ENCODE measurements at places on chromosomes 1 and 21.

DNA sequence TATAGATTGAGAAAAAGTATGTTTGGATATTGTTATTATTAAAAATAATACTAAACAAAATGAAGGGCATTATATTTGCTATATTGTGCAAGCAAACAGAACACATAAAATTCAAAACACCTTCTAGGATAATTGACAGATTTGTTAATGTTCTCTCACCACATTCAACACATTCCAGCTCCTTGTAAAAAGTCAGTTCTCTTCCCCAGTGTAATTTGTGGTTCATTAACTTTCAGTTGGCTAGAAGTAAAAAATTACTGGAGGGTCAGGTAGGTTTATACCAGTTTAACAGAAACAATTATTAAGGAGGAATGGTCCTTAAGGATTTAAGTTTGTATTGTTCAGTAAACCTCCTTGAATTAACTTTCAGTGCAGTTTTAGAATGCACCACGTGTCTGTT, 1235.3 kb upstream of the ADGRL2 start:
- DNase-seq: no peak

DNA sequence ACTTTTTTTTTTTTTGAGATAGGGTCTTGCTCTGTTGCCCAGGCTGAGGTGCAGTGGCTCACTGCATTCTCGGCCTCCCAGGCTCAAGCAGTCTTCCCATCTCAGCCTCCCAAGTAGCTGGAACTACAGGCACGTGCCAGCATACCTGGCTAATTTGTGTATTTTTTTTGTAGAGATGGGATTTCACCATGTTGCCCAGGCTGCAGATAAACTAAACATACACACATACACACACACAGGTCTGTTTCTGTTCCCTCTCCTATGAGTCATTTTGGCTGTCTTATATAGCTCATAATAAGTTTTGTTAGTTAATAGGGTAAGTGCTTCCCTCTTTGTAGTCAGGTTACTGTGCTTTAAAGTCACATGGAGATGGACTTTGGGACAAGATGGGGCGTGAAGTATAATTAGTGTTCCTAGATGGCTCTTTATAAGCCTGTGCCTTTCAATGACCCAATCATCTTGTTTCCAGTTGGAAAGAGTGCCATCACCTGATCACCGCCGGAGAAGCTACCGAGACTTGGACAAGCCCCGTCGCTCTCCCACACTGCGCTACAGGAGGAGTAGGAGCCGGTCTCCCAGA, 9.1 kb downstream of the PRPF38A start:
- DNase-seq: no peak

GRCh38 chr1:25063591-25064416, 133.7 kb upstream of the RUNX3 start:
- no peak for DNase-seq

DNA sequence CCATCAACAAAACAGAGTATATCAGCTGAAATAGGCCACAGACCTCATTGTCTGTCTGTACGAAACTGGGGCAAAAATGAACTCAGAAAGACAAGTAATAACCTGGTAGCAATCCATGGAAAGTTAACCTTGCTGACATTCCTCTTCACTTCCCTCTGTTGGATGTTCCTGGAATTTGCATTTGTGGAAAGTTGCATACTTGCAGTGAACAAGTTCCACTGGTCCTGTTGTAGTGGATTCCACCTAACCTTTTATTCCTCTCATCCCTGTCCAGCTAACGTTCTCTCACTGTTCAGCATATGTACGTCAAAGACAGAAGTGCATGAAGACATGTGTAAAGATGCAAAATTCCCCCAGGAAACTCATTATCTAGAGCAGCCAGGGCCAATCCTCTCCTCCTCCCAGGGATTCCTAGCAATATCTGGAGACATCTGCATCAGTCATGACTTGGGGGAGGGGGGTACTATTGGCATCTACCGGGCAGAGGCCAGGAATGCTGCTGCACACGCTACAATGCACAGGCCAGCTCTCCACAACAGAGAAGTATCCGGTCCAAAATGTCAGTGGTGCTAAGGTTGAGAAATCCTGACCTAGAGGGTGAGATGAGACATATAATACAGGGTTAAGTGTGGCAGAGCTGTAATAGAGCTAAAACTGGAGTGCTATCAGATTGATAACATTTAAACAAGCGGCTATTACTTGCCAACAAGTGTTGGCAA, 8.2 kb downstream of the LPAR3 start:
- no peak for DNase-seq

- DNase-seq: no peak
Measured at GRCh38 chr1:33320619-33321165, at the start of gene A3GALT2. Gene A3GALT2 (minus strand): TSS chr1:33321098. CDS start chr1:33321098, 0 bp downstream.

DNA sequence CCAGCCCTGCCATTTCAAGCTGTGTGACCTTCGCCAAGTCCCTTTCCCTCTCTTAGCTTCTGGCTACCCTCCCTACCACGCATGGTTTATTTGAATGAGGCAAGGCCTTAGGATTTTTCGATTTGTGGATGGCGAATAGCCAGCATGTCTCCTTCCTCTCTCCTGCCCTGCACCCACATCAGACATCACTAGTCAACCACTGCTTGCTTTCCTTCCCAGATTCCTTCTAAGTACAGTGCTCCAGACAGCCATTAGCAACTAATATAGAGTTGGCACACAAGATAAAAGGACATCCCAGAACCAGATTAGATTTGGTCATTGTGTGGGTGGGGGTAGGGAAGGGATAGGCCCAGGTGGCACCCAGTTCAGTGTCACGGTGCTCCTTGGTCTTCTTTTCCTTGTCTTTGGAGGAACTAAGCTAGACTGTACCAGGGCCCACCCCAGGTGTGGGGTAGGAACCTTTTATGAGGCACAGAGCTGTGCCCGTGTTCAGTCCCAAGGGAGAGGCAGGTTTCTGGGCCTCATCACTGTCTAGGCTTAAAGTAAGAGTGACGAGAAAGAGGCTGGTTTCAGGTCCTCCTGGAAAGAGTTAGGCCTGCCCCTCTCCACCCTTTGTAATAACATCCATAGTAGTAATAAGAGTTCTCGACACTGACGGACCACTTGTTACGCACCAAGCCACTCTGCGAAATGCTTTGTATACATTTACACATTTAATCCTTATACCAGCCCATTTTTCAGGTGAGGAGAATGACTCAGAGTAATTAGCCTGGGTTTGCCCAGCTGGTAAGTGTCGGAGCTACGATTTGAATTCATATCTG, 8.6 kb downstream of the ALPL start:
- no peak for DNase-seq

GRCh38 chr1:44895919-44896734, 53.1 kb upstream of the PTCH2 start:
- no peak for DNase-seq

GRCh38 chr1:7407544-7407895, 363.6 kb upstream of the VAMP3 start:
- DNase-seq: no peak

- DNase-seq: peak; percentile 86
Measured at GRCh38 chr1:25952841-25953401, 44.9 kb downstream of the PAFAH2 start.

GRCh38 chr1:220182111-220182510, 88.2 kb downstream of the IARS2 start:
- DNase-seq: no peak

DNA sequence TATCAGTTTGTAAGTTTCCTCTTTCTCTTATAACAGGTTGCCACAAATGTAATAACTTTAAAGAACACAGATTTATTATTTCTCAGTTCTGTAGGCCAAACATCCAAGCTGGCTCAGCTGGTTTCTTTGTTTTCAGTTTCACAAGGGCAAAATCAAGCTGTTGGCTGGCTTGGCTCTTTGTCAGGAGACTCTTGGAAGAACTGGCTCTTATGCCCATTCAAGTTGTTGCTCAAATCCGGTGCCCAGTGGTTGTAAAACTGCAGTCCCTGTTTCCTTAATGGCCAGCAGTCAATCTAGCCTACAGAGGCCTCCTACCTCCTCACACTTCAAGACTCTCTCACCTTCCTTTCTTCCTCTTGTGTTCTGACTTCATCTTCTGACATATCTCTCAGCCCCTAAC, 1171.0 kb downstream of the MRPL39 start:
- no peak for DNase-seq

- DNase-seq: no peak
Measured at GRCh38 chr1:17789926-17790325, 34.8 kb downstream of the ACTL8 start.

DNA sequence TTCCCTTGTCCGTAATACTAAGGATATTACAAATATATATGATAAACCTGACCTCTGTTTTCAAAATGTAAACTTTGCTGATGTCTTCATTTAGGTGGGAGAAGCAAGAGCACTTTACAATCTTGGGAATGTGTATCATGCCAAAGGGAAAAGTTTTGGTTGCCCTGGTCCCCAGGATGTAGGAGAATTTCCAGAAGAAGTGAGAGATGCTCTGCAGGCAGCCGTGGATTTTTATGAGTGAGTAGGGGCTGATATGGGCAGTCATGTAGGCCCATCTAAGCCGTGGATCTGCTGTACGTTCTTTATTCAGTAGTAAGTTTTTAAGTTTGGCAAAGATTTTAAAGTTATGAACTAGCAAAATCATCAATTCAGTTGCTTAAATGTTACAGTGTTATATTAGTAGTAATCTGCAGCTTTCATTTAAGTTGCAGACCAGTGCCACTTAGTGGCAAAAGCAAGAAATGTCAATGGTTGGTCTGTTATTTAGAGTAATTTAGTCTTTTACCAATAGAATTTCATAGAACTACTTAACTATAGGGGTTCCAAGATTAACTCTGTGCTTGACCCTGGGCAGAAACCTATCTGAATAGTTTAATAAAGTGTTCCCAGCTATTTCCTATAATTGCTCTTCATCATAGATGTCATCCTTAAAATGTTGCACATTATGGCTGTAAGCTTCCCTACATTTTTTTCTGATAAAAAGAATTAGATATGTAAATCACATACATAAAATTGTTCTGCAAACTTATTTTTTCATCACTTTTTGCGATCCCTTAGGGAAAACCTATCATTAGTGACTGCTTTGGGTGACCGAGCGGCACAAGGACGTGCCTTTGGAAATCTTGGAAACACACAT, 21.3 kb downstream of the GPSM2 start:
- peak; percentile 76 for DNase-seq

DNA sequence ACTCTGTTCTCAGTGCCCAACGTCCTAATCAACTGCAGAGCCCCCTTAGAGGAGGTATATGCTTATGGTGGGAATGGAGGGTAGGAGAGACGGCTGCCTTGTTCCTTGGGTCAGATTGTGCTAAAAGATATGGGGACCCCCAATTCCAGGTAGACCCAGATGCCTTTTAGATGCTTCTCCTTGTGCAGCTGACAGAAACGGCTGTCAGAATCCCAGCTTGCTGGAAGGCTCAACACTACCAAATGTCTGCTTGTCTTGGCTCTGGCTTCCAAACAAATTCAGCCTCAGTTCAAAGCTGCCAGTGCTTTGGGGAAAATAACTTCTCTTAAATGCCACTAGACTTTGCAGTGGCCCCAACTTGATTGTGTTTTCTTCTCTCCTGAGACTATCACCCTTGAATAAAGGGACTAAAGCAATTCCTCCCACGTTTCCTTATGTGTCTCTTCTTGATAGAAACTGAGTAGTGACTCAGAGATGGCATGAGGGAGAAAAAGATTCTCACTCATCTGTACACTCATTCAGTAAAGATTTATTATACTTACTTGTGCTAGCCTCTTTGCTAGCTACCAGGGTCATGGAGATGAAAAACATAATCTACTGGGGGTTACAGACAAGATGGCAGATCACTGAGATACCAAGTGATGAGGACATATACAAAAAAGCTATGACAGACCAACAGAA, 3.4 kb upstream of the RNF19B start:
- DNase-seq: no peak

GRCh38 chr1:183876309-183876708, 71.4 kb downstream of the RGL1 start:
- no peak for DNase-seq

- DNase-seq: no peak
Measured at GRCh38 chr21:34707876-34708325, 39.1 kb downstream of the CLIC6 start.

DNA sequence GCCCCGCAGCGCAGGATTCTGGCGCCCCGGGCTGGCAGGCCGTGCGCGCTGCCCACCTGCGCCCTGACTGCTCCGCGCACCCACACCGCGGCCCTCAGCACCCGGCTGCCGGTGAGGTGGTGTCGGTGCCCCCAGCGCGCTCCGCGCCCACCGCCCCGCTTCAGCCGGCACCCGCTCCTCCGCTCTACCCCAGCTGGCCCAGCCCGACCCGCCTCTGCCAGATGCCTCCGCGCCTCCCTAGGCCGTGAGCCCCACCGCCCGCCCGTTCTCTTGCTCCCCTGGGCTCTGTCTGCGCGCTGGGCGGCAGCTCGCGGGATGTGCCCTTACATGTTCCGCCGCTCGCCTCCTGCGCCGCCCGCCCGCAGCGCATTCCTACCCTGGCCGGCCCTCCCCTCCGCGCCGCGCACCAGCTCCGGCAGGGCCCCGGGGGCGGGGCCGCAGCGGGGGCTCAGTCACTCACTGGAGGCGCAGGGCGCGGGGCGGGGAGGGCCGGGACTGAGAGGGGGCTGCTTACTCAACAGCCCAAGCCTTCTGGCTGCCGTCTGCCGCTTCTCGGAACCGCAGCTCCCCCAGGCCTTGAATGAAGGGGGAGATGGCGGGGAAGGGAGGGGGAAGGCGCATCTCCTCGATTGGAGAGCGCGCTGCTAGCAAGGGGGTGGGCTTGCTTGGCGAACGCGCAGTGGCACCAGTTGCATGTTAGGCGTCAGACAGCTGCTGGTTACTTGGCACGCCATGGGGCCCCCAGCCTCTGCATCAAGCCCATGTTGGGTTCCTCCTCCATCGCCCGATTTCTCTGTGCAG, at the start of gene PHLDA3:
PHLDA3 (minus strand) TSS at position 345 of the 801 bp plus-strand sequence. CDS start 402 bp downstream, outside the sequence.
- DNase-seq: peak; percentile 71

GRCh38 chr1:9798236-9799130, 25.3 kb downstream of the CLSTN1 start:
- no peak for DNase-seq

- no peak for DNase-seq
Measured at GRCh38 chr1:157703981-157704380, 3.4 kb upstream of the FCRL3 start.

DNA sequence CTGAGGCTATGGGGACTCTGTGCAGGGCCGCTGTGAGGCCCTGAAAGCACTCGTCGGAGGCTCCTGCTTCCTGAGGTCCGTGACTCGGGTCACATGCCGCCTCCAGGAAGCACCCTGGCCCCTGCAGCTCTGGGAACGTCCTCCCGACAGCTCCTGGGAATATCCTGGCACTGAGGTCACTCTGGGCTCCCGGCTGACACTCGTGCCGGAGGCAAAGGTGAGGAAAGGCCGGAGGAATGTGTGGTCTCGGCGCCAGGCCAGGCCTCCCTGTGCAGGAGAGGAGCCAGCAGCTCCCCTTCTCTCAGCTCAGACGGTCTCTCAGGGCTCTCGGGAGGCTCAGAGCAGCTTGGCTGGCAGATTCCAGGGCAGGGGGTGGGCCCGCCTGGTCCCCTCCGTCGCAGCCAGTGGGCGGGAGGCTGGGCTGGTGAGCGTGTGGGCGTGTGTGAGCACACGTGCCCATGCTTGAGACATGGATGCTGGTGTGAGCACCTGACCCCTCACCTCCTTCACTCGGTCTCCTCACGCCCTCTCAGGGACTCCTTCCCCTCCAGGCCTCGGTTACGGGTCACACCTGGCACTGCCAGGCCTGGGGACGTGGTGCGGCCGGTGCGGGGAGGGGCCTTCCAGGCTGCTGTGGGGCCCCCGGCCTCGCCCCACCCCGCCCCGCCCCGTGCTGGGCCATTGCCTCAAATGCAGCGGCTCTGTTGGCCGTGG, 5.5 kb upstream of the RNF223 start:
- peak; percentile 88 for DNase-seq
